HepG2 (cell line): ENCODE measurements at places on chromosomes 4 and X. TPM values are rescaled to one million over a fixed set of nuclear protein-coding genes. Genes with fewer than 3 reads are reported as not detected.

DNA sequence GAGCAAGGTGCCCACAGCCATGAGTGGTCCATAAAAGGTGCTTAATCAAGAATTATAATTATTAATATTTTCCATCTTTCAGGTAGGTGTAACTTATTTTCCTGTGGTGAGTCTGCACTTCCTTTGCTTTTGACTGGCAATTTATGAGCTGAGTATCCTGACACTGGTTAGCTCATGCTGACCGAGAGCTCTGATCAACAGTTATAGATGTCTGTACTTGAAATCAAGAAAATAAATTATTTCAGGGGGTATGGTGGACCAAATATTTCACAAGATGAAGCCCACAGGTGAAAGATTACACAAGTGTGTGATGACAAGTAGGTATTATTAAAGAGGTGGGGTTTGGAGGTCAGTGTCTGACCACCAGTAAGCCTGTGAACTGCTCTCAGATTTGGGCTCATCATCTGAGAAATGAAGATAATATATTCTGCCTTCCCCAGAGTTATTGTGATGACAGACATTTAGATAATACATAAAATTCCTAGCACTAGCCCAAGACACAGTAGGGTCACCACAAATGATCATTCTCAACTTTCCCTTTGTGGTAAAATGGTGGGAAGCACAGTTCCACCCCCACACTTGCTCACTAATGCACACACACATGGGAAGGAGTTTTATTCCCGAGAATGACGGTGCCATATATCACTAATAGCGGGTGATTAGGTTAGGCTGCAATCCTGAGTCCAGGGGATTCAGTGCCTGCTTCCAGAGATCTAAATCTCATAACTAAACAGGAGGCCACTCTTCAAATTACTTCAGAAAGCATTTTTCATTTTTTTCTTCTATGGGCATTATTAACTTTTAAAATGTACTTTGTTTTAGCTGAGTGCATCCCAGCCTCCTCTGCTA, 34.0 kb upstream of the PACRGL start:
- no peak for DNase-seq

GRCh38 chrX:17580539-17581152, 156.6 kb upstream of the SCML1 start:
- no peak for DNase-seq

DNA sequence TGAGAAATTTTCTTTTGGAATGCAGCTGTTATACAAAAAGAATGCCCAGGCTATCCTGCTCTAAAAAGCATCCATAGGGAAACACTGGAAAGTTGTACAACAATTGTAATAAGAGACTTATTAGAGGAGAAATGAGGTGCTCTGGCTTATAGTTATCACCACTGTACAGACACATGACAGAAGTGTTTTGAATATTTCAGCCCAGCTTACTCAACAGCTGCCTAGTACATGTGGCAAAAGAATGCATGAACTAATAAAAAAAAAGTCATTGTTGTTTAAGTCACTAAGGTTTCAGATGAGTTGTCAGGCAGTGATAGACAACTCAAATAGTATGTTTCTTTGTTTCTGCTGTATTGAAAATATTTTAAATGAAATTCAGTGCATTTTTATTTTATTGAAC, 307.7 kb downstream of the GPM6A start:
- no peak for DNase-seq

DNA sequence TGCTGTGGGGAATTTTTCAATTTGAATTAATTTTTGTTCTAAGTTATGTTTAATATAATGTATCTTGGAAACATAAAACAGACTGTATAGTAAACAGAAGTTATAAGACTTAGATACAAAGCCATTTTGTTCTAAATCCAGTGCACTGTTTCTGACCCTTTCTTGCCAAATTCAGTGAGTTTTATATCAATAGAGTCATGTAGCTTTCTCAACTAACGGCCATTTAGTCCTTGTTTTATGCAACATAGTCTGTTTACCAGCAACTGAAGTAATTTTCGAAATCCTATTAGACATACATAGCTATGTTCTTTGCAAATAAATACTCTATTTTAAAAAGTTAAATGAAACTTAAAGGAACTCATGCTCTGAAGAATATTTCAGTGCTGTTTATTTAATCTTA, 242.8 kb downstream of the ADGRL3 start:
- no peak for DNase-seq

DNA sequence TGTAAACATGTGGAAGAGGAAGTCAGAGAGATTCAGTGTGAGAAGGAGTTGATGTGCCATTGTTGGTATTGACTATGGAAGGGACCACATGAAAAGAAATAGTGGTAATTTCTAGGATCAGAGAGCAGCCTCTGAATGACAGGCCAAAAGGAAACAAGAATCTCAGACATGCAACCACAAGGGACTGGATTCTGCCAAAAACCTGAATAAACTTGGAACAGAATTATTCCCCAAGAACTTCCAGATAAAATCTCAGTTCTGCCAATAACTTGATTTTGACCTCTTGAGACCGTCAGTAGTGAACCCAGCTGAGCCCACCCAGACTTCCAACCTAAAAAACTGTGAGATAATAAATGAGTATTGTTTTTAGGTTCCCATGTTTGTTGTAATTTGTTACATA, 653.6 kb upstream of the NR3C2 start:
- DNase-seq: no peak

- DNase-seq: no peak
These were observed 108.1 kb upstream of the PSAPL1 start for GRCh38 chr4:7542781-7543180.

DNA sequence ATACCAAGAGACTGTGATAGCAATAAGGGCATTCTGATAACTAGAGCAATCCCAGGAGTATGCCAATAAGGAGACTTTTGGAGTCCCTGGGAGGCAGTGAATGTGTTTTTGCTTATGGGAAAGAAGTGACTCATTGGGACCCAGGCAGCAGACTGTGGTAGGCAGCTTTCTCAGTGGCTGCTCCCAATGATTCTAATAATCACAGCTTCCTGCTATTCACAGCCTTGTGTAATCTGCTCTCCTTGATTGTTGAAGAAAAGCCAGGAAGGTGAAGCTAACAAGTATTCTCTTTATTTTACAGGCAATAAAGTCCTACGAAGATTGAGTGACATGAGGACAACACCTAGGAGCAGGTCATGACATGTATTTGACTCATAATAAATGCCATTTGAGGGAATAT, 70.3 kb upstream of the DDX60 start:
- no peak for DNase-seq

DNA sequence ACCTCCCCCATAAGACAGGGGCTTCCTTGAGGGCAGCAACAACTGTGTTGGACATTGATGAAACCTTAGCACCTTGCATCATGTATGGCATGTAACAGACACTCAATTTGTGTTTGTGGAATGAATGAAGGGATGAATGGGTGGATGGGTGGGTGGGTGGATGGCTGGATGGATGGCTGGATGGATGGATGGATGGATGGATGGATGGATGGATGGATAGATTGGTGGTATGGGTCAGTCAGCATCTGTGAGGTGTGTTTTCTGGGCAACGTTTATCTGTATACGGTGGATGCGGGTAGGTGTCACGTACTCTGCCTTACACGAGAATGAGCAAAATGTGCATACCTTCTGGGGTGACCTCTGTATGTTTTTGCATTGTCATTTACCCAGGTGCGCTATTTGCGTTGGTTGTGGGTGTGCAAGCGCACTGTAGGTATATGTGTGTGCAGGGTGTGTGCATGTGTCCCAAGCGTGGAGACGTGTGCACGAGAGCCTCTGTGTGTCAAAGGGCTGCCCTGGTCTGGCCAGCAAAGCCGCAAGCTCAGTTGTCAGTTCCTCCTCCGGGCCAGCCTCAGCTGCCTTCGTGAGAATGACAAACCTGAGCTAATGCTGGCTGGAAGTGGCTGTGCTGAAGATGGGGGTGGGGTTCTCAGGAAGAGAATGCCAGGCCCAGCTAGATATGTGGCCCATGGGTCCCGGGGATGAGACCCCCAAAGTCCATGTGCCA, 26.5 kb downstream of the ELF4 start:
- no peak for DNase-seq

DNA sequence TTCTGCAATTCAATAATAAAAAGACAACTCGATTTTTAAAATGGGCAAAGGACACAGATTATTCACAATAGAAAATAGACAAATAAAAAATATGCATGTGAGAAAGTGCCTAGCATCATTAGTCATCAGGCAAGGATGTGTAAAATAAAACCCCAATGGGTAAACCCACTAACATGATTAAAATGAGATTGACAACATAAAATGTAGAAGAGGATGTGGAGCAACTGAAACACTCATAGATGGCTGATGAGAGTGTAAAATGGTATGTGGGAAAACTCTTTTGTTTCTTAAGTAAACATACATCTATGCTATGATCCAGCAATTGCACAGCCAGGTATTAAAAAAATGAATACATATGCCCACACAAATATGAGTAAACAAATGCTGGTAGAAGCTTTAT, 177.6 kb downstream of the IQCM start:
- DNase-seq: no peak

DNA sequence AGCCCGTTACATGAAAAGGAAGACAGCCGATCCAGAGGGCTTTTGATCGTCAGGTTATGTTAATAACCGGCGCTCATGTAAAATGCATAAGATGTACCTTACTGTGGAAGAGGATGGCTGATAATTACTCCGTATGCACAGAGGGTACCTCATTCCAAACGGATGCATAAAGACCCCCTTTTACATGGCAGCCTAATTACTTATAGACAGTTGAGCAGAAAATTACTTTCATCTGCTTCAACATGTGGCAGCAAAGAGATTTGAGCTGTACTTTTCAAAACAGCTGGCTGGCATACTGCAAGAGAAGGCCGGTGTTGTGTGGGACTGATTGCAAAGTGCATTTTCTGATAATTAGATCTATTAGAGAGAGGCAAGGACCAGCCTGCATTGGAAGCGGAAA, 103.4 kb downstream of the SHOX start:
- no peak for DNase-seq

GRCh38 chrX:119636419-119636818, 30.2 kb upstream of the NKRF start:
- no peak for DNase-seq

DNA sequence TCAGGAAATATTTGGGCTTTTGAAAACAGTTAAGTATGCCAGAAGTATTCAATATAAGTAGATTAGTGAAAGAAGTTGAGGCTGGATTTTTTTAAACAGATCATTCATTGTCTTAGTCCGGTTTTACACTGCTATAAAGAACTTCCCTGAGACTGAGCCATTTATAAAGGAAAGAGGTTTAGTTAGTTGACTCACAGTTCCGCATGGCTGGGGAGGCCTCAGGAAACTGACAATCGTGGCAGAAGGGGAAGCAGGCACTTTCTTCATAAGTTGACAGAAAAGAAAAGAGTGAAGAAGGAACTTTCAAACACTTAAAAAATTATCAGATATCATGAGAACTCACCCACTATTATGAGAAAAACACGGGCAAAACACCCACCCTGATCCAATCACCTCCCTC, 31.1 kb upstream of the CYLC1 start:
- DNase-seq: no peak

DNA sequence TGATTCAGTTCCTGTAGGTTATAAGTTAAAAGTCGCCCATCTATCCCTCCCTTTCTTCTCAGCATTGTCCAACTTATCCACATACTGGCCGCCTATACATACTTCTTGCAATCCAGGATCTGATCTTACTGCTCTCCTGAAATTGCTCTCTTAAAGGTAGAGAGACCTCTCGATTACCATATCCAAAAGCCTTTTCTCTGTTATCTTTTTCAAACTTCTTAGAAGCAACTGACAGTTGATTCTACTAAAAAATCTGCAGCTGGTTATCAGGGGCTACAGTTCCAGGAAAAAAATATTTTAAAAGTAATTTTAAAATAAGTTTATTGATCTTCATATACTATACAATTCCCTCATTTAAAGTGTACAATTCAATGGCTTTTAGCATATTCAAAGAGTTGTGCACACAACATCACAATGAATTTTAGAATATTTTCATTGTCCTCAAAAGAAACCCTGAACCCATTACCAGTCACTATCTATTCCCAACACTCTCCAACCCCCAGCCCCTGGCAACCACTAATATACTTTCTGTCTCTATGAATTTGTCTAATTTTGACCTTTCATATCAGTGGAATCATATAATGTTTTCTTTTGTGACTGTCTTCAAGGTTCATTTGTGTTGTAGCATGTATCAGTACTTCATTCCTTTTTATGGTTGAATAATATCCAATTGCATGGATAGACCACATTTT, 102.0 kb downstream of the HDAC8 start:
- DNase-seq: no peak

DNA sequence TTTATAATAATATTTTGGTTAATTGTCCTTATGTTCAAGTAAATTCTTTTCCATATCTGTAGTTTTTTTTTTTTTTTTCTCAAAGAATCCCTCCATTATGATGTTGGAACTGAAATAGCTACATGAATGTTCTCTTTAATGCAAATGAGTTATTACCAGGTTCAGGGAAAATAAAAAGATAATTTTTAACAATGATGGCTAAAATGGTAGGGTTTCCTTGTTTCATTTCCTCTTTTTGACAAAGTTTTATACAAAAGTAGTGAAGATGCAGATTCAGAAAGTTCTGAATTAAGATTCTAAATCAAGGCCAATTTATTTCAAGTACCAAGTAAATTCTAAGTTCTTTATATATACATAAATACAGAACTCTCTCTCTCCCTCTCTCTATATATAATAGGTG, 779.0 kb upstream of the INTU start:
- DNase-seq: no peak

GRCh38 chr4:114302472-114302871, 296.1 kb upstream of the UGT8 start:
- no peak for DNase-seq

DNA sequence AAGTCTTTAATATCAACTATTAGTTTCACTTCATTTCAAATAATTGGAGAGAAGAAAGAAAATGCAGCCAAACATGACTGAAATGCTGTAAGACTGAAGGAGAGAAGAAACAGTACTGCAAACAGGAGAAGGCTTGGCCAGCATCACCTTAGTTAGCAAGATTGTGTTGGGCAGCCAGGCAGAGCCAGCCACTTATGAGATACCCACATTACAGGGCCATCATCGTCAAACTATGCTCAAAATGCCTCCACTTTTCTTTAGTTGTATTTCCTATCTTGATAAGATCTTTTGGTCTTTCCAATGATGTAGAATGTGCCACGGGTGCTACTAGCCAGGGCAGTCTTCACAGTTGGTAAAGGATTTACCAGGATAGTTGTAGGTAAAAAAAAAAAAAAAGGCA, 10.9 kb upstream of the IRF2 start:
- no peak for DNase-seq

NUDT9 gene
- total RNA-seq: 9.7 and 10.4 TPM in 2 replicates

KIAA1210 gene
- total RNA-seq: not detected in 2 replicates

UCP1 gene
- total RNA-seq: 0.11 TPM in 1 of 2 replicates, not detected in the other

NXF2 gene
- not detected in 2 replicates for total RNA-seq

DNASE1L1 gene
- total RNA-seq: 4.6 and 4.7 TPM in 2 replicates

RHOXF1 gene
- not detected in 2 replicates for total RNA-seq

FRMPD4 gene
- not detected in 2 replicates for total RNA-seq

LGI2 gene
- total RNA-seq: not detected in 2 replicates

ATP1B4 gene
- total RNA-seq: not detected in 2 replicates
